ENCODE measurements at places on chromosomes 6 and 20.

DNA sequence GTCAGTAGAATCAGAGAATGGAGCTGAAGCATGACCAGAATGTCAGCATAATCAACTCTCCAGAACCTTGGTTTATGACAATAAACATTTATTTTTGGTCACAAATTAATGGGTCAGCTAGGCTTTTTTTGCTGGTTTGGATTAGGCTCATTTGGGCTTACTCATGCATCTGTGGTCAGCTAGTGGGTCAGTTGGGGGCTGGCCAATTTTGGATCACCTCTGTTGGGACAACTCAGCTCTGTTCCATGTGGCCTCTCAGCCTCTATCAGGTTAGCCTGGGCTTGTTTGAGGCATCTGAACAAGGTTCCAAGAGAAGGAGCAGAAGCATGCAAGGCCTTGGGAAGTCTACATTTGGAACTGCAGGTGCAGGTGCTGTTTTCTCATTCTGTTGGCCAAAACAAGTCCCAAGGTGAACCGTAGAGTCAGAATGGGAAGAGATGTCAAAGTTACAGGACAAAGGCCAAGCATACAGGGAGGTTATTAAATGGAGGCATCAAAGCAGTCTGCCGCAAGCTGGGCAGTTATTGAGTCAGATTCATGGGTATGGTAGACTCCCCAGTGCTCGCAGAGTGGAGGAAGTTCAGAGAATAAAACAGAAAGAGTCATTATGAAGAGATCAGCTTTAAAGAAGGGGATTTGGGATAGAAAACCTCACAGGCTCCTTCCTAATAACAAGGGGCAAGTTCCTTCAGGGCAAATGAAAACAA lies 173.0 kb downstream of the PLCB4 start:
- no peak for DNase-seq

DNA sequence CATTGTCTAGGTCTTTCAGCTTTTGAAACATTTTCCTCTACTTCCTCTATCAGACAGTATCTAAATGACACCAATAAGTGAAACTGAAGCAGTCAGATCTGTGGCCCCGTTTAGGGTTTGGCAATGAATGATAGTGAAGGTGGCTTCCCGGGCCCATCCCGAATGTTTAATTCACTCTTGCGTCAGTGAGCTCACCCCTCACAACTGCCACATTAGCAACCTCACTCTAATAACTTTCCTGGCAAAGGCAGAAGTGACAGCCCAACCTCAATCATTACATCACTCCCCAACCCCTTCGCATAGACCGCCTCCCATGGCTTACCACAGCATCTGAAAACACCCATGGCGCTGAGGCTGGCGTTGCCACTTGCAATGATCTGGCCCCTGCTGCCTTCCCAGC lies 92.4 kb upstream of the CD83 start:
- DNase-seq = no peak

GRCh38 chr6:51777618-51778017 lies 309.8 kb downstream of the PKHD1 start:
- no peak for DNase-seq

GRCh38 chr6:72080260-72080941 lies 194.1 kb downstream of the RIMS1 start:
- DNase-seq = no peak

DNA sequence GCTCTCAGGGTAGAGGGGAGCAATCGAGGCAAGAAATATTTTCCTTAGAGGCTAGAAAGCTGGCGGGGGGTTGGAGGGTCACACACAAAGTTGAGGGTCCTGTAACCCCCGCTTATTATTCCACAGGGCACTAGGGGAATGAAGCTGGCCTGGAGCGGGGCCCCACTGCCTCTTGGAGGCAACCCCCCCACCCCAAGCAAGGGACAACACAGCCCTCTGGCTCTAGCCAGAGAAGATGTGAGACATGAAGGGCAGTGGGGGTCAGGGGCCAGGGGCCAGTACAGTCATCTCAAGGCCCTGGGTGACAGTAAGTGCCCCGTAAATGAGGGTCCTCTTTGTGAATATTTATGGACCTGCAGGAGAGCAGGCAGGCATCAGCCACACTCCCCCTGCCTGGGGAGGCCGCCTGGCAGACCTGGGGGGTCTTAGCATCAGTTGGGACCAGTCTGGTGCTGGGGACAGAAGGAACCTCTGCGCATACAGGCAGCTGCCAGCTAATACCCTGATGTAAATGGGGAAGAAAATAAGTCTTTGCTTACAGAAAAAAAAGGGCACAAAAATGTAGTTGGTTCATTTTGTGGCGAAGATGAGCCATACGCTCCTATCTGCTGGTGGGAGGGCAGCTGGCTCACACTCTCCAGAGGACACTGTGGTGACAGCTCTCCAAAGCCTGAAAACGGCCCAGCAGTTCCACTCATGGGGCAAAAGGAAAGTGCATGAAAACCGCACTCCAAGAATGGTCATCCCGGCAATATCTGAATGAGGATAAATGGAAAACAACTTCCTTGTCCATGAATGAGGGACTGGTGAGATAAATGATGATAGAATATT lies 21.9 kb downstream of the SPATA2 start:
- no peak for DNase-seq

DNA sequence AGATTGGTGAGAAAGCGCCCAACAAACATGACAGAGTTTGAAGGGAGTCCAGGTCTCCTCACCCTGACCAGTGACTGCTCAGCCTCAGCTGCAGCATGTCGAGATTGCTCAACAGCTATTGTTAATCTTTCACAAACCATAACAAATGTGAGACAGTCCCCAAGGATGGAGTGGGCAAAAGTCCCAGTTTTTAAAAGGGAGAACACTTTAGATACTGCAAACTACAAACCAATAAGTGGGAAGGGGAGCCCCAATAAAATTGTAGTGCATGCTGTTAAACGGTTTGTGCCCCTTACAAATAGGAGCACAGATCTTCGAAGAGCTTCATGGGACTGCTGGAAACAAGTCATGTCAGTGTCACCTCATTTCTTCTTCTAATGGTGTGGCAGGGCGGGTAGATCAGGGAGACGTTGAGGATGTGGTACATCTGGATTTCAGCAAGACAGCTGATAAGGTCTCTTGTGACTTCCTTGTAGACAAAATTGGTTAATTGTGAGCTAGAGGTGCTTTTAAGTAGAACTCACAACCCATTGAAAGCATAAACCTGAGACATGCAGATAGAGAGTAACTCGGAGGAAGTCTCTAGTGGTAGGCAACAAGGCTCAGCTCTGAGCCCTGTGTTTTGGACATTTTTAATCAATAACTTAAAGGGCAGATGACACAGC lies 134.0 kb upstream of the ARMC2 start:
- no peak for DNase-seq

DNA sequence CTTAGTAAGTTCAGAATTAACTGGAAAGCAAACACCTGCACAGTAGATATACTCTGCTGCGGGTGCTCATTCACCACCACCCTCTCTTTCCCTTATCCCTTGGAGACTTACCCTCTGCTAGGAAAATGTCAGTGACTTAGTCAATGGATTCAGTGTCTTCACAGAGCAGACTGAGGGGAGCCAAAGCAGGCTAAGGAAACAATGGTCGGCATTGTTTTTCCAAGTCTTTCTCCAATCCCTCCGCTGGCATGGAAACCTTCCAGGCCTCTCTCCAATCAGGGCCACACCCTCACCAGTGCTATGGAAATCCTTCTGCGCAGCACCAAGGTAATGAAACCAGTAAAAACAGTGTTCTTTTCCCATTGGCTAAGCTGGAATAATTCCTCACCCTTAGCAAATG lies 531.2 kb downstream of the TFAP2B start:
- DNase-seq = no peak

DNA sequence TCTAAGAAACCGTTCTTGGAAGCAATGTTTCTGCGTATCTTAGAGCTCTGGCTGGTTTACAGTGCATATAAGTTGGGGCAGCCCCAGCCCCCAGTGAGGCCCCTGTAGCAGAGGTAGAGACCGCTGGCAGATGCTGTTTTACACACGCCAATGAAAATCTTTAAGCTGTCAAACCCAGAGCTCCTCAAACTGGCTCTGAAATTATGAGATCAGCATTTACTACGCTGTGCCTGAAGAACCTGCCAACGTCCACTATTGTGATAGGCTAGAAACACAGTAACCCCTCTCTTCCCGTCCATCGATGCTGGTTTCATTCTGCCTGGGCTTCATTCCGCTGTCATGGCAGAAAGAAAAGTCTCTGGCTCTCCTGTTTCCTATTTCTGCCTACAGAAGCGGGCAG lies 160.6 kb downstream of the SMOC2 start:
- no peak for DNase-seq

DNA sequence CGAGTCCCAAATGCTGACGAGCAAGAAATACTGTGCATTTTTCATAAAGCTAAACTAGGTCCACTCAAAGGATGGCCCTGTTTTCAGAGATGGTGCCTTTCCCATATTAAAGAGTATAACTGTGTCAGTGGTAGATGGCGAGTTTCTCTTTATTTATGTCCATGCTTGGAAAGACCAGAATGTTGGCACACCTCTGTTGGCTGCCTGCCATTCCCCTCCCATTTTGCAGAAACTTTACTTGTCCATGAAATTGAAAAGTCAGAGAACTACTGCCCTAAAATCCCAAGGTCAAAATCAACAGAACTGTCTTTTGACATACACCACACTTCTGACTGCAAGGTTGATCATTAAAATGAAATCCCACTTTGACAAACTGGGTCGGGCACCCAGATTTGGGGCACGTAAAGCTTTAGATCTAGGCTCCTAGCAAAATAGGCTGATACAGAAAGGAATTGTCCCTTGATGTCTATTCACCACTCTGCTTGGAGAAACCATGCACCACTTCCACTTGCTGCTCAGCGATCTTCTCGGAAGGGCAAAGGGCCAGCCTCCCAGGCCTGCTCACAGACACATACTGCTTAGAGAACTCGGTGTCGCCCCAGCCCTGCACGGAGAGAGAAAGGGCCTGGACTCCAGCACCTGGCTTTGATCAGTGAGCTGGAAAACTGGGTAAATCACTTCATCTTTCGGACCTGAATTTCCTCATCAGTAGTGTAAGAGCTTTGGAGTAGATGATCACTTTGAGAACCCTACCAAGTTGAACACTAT lies 130.0 kb downstream of the AGPAT4 start:
- no peak for DNase-seq

- DNase-seq = no peak
Observed at GRCh38 chr20:20594171-20594530, 118.3 kb downstream of the RALGAPA2 start.

DNA sequence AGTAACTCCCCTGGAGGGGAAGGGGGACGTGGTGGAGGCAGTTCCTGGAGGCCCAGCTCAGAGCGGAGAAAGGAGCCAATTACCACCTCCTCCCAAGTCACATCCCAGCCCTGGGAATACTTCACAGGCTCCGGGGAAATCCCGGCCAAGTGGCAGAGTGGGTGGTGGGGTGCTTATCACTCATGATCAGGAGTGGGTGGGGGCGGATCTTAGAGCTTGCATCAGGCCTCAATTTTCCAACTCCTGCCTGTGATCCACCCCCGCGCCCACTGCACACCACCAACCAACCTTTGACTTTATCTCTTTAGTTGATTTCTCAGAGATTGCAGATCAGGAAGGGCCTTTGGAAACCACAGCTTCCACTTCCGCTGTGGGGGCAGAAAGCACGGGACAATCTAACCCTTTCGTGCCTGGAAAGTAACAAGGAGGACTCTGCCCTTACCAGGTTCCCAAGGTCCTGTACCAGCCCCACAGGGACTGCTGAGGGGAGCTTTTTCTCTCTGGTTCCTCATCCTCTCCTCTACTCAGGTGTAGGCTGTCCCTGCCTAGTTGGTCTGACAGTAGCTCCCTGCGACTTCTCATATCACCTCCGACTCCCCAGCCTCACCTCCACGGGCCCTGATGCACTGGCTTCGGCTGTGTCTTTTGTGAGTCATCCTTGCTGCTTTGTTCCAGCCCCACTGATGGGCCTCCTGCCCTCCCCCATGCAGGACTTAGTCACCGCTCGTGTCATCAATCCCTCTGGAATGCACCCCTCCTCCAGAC lies 24.9 kb upstream of the IER3 start:
- peak; percentile 39 for DNase-seq

- no peak for DNase-seq
Observed at GRCh38 chr6:88764081-88764480, 199.3 kb downstream of the RNGTT start.

DNA sequence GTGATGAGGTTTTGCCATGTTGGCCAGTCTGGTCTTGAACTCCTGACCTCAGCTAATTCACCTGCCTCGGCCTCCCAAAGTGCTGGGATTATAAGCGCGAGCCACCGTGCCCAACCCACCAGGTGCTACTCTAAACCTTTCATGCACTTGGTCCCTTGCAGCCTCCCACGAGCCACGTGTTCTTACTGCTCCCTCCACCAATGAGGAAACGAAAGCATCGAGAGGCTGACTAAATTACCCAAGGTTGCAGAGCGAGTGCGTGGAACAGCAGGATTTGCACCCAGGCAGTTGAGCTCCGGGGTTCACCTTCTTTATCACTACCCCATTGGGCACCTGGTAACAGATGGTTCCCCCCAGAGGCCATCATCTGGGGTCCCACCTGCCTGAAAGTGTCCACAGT lies 208.3 kb downstream of the LY86 start:
- no peak for DNase-seq

- DNase-seq = no peak
Observed at GRCh38 chr6:133973109-133973971, 20.3 kb downstream of the TBPL1 start.

- DNase-seq = no peak
Observed at GRCh38 chr6:165930668-165931214, 236.9 kb downstream of the TBXT start.

- no peak for DNase-seq
Observed at GRCh38 chr6:36413489-36414480, 26.3 kb upstream of the ETV7 start.

DNA sequence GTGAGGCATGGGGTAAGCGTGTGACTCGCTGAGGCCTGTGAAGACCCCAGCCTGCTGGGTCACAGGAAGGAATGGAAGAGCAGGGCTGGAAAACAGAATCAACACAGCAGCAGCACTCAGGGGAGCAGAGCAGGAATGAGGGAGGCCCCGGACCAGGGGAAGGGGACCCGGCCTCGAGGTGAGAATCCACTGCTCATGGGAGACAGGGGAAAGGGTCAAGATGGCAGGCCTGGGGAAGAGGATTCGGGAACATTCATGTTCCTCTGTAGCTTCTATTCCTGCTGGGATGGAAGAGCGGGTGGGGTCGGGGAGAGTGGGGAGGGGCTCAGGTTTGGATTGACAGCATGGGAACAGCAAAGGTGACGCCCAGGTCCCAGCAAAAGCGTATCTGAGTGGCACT lies 59.4 kb downstream of the NPEPL1 start:
- no peak for DNase-seq

DNA sequence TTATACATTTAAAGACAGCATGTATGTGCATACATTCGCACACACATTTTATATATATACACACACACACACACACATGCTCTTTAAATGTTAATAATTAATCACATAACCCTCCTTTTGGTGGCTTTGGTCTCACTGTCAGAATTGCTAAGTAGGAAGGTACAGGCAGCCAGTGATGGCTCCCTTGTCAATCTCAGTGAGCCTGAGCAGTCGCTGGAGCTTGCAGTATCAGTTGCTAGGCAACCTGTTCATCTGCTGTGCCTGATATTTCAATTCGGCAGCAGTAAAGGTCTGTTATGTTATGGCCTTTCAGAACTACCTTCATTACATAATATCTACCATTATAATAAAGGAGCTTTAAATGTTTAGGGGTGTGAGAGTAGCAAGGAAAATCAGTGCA lies 374.3 kb downstream of the LMBRD1 start:
- DNase-seq = no peak

- DNase-seq = no peak
Observed at GRCh38 chr20:55086421-55086820, 611.0 kb downstream of the DOK5 start.

GRCh38 chr6:108650781-108651180 lies 90.1 kb downstream of the FOXO3 start:
- no peak for DNase-seq

All from activated naive CD4-positive, alpha-beta T cell (primary cell).